Activated CD8-positive, alpha-beta memory T cell treated with anti-CD3 and anti-CD28 coated beads for 1 hour (primary cell): ENCODE measurements at places on chromosomes 12 and 14.

- no peak for DNase-seq
Observed at GRCh38 chr12:68276402-68276930, 23.1 kb upstream of the IL22 start.

DNA sequence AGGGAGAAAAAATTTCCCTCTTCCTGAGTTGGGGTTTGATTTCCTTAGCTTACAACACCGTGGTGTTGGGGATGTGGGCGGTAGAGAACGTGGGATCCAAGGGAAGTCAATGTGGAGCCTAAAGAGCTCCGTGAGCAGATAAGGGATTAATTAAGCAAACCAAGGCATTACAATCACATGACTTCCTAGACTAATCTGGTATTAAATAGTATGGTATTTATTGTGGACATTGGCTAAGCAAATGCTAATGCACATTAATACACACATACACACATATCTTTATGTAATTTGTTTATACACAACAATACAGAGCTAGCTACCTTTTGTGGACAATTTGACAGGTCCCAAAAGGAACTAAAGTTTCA is 791 bp upstream of the RNF41 start:
- no peak for DNase-seq

DNA sequence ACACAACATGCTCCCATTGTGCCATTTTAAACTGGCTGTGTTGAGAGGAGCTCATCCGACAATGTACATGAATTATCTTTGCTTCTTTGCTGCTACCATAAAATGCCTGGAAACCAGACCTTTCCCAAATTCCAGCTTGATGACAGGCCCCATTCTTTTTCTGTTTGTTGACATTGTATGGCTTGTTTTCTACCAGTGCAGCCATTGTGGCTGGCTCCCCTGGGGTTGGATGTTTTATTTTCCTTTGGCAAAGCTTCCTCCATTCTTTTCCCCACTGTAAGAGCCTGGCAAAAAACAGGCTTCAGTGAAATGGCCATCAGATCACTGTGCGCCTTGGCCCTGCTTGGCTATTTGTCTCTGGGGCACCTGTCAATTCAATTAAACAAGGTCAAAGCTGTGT is 532.5 kb downstream of the VRK1 start:
- no peak for DNase-seq

- no peak for DNase-seq
Observed at GRCh38 chr14:79101388-79101787, 931.2 kb downstream of the NRXN3 start.

DNA sequence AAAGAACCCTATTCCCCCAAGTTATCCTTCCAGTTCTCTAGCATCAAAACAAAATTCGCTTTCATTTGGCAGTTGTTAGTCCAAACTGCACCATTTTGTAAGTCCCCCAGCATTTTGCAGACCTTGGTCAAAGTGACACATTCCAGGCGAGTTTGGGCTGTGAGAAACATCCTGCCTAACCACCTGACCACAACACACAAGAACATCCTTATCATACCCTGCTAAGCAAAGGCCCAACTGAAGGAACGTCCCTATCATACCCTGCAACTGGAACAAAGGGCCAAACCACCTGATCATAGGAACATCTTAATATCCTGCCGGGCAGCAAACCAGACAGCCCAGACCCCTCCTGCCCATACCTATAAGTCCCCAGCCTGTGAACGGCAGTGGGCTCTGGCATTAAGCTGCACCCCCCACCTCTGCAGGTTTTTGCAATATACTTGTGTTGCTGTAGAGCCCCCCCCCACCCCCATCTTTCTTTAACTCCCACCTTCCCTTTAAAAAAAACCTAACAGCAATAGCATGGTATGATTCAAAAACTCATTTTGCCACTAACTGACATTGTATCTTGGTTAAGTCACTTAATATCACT is 2.7 kb downstream of the PCNX4 start:
- DNase-seq = no peak

DNA sequence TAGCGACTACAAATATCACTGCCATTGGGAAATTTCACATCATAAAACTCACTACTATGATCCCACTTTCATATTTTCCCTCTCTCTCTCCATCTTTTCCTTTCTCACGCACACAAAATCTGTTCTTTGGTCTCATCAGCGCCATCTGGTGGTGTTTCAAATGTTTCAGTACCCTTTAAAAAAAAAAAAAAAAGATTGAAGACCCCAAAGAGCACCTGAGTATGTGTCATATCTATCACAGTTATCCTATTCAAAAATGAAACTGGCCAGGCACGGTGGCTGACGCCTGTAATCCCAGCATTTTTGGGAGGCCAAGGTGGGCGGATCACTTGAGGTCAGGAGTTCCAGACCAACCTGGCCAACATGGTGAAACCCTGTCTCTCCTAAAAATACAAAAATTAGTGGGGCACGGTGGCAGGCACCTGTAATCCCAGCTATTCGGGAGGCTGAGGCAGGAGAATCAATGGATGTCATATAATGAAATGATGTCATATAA is 72.4 kb downstream of the TTC9 start:
- peak; percentile 3 for DNase-seq

DNA sequence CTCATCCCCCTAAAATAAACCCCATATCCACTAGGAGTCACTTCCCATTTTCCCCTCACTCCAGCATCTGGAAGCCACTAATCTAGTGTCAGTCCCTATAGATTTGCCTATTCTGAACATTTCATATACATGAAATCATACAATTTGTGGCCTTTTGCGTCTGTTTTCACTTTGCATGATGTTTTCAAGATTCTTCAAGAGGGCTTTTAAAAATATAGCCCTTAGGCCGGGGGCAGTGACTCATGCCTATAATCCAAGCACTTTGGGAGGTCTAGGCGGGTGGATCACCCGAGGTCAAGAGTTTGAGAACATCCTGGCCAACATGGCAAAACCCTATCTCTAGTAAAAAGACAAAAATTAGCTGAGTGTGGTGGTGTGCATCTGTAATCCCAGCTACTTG is 104.7 kb downstream of the VEZT start:
- no peak for DNase-seq

- no peak for DNase-seq
Observed at GRCh38 chr12:75048767-75049166, 160.9 kb downstream of the KCNC2 start.

DNA sequence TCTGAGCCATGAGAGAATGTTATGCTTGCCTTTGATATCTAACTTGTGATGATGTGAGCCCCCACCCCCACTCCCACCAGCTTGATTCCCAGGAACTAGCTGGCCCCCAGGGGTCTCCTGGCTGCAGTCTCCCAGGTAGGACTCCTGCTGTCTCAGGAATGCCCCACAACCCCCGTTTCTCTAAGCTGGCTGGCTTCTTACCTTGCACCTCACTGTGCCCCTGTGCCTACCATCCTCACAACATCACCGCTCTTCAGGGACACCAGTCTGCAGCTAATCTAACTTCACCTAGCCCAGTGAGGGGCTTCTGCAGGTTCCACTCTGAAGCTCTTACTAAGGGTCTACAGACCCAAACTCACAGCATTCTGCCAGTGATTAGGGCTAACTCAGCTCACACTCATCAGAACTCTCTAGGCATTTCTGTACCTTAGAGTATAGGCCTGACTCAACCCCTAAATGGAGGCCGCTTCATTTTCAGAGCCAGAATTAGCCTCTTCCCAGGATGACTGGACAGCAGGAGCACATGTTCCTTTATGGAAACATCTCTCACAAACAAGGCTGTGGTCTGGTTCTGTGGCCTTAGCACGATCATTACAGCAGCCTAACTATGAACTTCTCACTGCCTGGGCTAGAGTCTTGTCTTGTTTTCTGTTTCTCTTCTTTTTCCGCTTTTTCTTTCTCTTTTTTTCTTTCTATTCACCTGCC is 72.8 kb upstream of the IFNG-AS1 start:
- DNase-seq = no peak

DNA sequence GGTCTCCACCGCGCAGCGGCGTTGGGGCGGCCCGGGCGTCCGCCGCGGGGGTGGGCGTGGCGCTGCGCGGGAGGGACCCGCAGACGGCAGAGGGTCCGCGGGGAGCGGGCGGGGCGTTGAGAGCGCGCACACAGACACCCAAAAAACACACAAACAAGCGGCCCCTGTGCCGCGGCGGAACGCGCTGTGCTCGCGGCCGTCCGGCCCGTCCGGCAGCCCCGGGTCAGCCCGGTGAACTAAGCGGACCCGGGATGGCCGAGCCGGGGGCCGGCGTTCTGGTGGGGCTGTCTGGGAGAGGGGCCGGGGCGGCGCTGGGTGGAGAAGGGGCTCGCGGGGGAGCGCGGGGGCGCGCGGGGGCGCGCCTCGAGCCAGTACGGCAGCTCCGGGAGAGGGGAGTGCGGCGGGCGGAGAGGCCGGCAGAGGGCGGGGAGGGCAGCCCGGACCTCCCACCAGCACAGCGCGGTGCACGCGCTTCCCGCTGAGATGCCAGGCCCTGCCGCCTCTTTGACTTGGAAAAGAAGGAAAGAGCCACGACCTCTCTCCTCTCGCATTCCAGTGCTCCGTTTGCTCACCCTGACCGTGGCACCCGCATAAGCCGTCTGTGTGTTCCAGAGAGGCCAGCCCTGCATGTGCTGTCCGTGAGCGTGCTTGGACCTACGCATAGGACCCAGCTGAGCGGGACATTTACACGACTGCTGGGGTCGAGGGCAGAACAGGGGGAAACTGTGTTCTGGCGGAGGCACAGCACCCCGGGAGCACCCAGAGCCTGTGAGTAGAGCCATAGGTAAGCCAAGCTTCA is 10.3 kb downstream of the SLC6A12 start:
- no peak for DNase-seq

- no peak for DNase-seq
Observed at GRCh38 chr12:40953076-40953475, 235.0 kb upstream of the PDZRN4 start.

DNA sequence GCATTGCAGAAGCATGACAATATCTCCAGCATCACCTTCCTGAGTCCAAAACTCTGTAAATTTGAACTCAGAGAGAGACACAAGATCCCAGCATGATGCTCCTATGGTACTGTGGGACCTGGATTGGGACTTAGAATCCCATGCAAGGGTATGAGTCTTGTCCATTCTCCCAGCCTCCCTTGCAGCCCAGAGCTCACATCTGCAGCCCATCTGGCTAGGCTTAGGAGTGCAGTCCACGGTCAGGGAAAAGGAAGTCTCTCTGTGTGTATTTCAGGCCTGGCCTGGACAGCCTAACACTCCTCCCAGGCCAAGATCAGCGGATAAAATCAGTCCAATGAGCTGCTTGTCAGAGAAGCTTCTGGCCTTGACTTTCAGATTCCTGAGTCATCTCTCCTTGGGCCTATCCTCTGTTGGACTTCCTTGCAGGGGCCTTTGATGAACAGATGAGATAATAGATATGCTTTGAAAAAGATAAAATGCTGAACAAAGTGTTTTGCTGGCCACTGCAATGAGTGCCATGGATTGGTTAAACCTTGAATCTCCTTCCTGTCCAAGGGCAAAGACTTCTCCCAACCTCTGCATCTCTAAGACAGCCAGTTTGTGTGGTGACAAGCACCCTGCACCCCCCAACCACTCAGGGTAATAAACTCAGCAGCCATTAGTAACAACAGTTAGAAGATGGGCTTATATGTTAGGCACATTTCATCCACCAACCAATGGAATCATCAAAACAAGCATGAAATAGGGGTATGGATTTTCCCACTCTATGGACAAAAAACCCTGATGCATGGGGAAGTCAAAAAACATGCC is 412.8 kb upstream of the TBX3 start:
- no peak for DNase-seq

DNA sequence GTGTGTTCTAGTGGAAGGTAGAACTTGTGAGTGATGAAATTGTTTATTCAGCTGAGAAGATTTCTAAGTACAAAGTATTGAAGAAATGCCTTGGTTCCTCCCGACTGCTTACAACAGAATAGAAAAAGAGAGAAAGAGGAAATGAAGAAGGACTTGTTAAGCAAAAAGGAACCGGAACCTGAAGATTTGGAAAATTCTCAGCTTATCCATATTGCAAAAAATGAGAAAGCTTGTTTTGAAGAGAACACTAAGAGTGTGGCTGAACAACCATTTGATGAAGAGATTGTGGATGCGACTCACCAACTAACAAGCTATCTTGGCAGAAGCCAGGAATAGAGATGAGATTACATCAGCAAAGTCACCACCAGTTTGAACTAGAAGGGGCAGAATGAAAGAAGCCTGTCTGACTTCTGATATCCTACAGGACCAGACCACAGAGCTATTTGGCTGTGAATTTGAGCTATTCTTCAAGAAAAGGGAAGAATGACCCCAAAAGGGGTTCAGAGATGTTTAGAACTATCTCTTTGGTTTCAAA is 15.1 kb downstream of the NDUFA9 start:
- no peak for DNase-seq

DNA sequence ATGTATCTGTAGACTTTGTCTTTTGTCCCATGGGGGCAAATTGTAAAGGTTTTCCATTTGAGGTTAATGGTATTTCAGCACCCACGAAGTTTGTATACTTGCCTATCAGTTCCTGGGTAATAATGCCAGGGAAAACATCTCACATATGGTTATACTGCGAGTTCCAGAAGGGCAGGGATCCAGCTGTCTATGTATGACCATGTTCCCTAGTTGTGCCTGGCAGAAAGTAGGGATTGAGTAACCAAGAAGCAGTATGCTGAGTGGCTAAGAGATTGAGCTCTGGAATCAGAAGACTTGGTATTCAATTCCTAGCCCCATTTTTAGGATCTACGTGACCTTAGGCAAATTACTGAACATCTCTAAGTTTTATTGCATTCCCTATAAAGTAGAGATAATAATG is 173.2 kb upstream of the PWP1 start:
- DNase-seq = no peak

DNA sequence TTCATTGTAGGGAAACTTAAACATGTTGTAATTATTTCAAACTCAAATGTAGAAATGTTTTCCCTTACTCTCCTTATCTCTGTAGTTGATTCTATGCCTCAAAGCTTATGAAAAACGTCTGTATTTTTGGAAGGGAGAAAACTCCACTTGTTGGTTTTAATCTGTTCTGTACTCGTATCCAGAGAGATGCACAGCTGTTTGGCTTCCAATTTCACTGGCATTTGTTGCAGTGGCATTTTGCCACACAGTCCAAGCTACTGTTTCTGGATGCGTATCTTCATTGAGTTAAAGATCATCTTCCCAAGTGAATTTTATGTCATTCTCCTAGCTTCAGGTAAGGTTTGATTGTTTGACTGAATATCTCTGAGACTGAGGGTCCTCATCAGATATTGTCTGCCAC is 481.4 kb downstream of the TRHDE start:
- DNase-seq = no peak

DNA sequence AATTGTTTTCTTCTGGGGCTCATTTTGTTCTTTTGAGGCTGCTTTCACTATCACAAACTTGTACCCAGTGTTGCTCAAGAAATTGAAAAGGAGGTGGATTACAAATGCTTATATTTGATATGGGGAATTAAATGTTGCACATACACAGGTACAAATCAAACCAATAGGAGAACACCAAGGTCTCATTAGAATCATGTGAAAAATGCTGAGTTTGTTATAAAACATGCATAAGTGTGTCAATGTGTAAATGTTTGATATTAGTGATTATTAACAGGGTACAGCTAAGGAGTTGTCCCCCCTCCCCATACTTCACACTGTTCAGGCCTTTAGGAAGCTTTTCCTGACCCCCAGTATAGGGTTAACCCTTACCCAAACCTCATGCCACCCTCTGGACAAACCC is 971.2 kb upstream of the SEL1L start:
- DNase-seq = no peak

- DNase-seq = no peak
Observed at GRCh38 chr14:94392510-94392935, 4.1 kb upstream of the SERPINA1 start.

GRCh38 chr12:19517583-19517982 is 78.3 kb downstream of the AEBP2 start:
- no peak for DNase-seq
